Daoy (cell line): ENCODE measurements at places on chromosomes 5 and 9.

DNA sequence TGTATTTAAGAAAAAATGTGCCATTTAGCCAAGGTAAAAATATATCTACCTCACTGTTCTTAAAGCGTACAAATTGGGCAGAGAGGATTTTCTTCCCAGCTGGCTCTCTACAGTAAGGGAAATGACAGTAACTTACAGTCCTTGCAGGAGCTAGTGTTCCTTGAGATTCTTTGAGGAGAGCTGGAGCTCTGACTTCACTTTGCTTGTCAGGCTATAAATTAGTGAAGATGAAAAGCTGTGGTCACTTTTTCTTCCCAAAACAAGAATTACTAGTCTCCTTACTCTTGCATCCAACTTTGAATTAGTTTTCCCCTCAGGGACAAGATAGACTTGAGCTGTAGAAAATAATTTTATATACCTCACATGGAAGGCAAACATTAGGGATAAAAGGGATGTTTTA lies 129.9 kb downstream of the ZSWIM6 start:
- no peak for DNase-seq

- DNase-seq = no peak
Observed at GRCh38 chr5:156230887-156231286, 96.1 kb upstream of the SGCD start.

DNA sequence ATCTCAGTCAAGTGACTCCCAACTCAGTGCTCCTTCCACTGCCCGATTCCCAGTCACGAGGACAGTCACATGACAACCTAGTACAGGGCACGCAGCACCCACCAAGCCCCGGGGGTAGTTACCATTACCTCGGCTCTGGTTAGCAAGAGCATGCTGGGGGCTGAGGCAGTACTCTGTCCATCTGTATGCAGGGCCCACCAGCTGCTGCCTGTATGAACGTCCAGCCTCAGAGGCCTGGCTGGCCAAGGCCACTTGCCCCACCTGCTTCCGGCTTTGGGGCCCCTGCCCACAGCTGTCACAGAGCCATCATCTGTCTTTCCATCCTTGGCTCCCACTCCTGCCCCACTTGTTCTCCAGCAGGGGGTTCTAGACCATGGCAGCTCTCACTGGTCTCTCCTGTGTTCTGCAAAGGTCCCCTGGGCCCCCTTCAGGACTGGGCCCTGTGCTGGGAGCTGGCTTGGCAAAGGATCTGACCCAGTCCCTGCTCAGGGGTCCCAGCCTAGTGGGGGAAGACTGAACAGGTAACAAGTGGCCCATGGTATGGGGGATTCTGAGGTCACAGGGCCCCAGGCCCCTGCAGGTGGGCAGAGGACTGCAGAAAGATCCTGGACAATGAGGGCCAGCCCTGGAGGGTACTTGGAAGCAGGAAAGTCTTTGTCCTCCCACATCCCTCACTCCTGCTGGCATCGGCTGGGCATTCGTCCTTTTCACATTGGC lies 3.3 kb downstream of the RPL35 start:
- no peak for DNase-seq

DNA sequence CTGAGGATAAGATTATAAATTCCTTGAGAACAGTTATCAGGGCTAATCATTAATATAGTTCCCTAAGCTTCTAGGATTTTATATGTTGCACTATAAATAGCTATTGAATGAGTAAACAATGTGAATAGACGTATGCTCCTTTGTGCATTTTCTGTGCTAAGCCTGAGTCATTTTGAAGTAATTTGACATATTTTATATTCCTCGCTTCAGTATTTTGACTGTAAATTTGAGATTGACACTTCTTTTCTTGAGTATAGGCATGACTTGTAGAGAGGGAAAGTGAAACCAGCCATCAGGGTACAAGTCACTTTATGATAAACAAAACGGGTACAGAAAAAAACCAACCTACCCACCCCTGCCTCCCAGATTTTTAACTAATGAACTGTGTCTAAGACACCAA lies 367.7 kb upstream of the PRR16 start:
- peak; percentile 25 for DNase-seq

DNA sequence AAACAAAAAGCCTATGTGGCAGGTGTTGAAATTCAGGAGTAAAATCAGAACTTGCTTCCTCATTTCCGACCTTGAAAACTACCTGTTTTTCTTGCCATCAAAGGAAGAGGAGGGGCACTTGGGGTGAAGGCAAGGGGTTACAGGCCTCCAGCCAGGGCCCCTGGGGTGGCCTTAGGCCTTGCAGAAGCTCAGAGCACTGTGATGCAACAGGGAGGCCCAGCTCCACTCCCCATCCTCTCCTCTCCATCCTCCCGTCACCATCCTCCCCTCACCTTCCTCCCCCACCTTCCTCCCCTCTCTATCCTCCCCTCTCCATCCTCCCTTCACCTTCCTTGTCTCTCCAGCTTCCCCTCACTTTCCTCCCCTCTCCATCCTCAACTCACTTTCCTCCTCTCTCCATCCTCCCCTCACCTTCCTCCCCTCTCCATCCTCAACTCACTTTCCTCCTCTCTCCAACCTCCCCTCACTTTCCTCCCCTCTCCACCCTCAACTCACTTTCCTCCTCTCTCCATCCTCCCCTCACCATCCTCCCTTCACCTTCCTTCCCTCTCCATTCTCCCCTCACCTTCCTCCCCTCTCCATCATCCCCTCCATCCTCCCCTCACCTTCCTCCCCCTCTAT lies 111.6 kb downstream of the WNK2 start:
- DNase-seq = no peak

- no peak for DNase-seq
Observed at GRCh38 chr5:45261125-45261524, 435.1 kb downstream of the HCN1 start.

GRCh38 chr9:136890661-136891060 lies 4.3 kb downstream of the TRAF2 start:
- DNase-seq = no peak

- no peak for DNase-seq
Observed at GRCh38 chr5:41637424-41637823, 127.0 kb upstream of the PLCXD3 start.

DNA sequence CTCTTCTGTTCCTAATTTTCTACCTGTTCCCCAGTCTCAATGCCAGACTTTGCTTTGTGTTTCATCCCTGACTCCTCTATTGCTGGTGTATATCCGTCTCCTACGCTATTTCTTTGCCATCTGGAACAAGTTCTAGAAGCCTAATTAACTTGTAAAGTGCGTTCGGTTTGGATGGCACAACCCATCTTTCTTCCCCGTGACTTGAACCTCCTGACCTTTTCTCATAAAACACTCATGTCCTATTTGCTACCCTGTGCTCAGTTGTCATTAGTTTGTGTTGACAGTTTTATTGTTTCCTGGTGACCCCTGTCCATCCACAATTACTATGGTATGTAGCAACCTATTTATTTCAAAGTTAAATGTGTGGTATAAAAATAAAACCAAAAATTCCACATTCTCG lies 323.5 kb downstream of the TLE4 start:
- no peak for DNase-seq

- no peak for DNase-seq
Observed at GRCh38 chr5:163997965-163998364, 492.5 kb downstream of the MAT2B start.

DNA sequence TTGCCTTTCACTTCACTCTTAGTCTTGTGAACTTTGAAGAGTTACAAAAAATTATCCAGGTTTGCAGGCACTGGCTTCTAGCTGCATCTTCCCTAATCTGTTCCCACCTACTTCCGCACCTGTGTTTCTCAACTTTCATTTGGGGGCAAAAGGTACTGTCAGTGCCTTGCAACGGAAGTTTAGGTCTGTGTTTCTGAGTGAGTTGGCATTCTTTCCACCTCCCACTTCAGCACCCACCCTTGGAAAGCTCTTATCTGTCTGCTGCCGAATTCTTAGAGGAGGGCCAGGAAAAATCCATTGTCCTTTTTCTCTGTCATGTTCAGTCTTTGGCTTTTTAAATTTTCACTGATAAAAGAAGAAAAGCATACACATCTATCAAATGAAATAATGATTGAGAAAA lies 89.7 kb upstream of the RASGRF2 start:
- DNase-seq = no peak

GRCh38 chr5:86999951-87000350 lies 267.7 kb upstream of the RASA1 start:
- peak; percentile 84 for DNase-seq

GRCh38 chr5:76582230-76583162 lies 40.7 kb downstream of the F2RL2 start:
- DNase-seq = peak; percentile 83

GRCh38 chr9:97923529-97924108 lies 1.3 kb upstream of the TRMO start:
- DNase-seq = peak; percentile 80

DNA sequence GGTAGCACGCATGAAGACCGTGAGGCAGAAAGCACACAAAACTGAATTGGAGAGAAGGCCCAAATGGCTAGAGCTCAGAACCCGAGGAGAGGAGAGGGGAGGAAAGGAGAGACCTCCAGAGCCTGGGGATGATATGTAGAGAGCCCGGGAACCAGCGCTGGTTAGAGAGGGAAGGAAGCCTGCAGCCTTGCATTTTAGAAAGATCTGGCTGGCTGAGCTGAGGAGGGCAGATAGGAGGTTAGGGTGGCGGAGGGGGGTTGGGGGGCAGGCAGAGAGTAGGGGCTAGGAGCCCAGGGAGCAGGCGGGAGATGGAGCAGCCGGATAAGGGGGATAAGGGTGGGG lies 127.2 kb downstream of the C9orf50 start:
- no peak for DNase-seq

- no peak for DNase-seq
Observed at GRCh38 chr5:40376566-40376965, 303.1 kb upstream of the PTGER4 start.

- DNase-seq = peak; percentile 68
Observed at GRCh38 chr9:106862110-106862820, 701 bp upstream of the ZNF462 start.

DNA sequence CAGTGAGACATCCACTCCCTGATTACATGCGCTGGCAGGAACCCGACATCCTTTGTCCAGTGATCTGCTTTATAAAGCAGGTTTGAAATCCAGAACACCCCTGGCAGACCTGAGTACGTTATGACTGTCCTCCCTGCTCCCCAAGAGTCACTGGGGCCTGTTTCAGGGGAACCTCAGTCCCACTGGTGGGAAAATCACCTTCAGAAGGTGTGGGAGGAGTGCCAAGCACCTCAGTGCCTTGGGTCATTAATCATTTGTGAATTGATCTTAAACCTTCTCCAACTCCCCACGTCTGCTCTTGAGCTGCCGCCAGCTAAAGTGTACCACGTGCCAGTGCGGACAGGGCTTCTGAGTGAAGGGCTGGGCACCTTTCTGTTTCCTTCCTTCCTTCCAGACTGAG lies 16.2 kb downstream of the SLC6A3 start:
- no peak for DNase-seq

DNA sequence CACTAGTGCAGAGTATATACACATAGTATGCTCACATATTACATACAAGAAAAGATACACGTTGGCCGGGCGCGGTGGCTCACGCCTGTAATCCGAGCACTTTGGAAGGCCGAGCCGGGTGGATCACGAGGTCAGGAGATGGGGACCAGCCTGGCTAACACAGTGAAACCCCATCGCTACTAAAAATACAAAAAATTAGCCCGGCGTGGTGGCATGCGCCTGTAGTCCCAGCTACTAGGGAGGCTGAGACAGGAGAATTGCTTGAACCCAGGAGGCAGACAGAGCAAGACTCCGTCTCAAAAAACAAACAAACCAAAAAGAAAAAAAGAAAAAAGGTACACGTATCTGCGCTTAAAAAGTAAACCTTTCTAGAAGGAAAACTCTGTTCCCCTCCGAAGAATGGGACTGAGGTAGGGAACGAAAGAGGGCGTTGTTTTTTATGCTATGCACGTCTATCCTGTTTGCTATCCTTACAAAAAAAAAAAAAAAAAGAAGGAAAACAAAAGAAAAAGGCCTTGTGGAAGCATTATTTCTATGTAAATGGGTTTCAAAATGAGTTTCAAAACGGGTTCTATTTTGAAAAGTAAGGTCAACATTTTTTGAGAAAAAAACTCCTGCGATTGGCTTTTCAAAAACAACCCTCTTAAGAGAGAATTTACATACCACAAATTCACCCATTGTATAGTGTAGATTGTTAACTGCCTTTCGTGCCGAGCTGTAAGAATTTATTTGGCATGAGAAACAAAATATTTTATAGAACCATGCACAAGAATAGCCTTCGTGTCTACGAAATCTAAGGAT lies 1.2 kb downstream of the AK3 start:
- no peak for DNase-seq

DNA sequence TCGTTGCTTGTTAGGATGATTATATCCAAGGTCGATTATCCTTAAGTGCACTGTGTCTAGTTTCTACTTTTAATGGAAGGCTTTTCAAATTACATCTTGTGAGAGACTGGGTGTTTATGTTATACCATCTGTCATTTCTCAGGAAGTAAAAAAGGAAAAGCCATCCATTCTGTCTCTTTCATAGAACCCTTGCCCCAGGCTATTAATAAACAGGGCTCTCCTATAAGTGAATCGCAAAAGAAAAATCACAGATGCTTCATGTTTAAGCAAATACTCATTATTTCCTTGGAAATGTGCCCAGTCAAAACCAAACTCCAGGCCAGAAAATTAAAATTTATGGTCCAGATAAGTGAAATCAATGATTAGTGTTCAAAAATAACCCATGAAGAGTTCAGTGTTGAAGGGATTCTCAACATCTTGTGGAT lies 58.1 kb downstream of the STARD4 start:
- DNase-seq = peak; percentile 8

DNA sequence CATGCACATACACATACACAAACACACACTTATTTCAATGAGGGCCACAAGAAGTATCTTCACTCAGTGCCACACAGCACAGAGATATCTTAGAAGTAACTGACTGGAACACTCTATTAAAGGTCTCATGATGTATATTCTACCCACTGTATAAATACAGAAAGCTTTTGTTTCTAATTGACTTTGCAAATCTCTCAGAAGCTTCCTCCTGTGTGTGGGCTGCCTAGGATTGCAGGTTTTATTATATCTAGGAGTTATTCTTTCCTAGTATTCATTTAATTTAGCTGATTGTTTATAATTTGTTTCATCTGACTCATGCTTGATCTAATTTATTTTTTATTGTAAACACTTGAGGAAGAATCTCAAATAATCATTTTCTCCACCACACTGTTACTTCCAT lies 262.4 kb upstream of the ACTBL2 start:
- DNase-seq = no peak

GRCh38 chr5:108276187-108277050 lies 105.5 kb downstream of the FBXL17 start:
- no peak for DNase-seq
